NB4 (cell line): ENCODE measurements at places on chromosomes 5 and 9.

- peak; percentile 67 for DNase-seq
These were observed 2.9 kb downstream of the OR2S2 start for GRCh38 chr9:35954942-35955546.

GRCh38 chr9:131915181-131915580 lies 164.5 kb downstream of the MED27 start:
- no peak for DNase-seq

- DNase-seq, result no peak
These were observed 182.0 kb upstream of the MPDZ start for GRCh38 chr9:13461414-13461991.

DNA sequence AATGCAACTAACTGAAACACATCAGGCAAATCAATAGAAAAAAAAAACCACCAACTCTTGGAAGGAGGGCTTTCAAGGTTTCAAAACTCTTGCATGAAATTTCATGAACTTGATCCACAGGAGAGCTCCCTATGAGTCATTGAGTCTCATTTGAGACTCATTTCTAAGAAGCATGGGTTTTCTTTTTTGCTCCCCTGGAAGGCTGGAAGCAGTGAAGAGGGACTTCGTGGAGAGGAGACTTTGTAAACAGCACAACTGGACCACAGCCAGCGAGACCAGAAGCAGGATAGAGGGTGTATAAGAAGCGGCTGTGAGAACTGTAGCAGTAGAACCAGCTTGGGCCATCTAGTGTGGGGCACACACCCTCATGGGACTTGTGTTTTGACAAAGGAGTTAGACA lies 41.2 kb upstream of the RAPGEF1 start:
- peak; percentile 35 for DNase-seq

GRCh38 chr9:118990949-118991348 lies 378.3 kb downstream of the BRINP1 start:
- DNase-seq, result no peak

GRCh38 chr9:95115104-95115503 lies 202.4 kb downstream of the FANCC start:
- no peak for DNase-seq

GRCh38 chr5:145915970-145916638 lies 20.3 kb upstream of the SH3RF2 start:
- DNase-seq, result no peak

DNA sequence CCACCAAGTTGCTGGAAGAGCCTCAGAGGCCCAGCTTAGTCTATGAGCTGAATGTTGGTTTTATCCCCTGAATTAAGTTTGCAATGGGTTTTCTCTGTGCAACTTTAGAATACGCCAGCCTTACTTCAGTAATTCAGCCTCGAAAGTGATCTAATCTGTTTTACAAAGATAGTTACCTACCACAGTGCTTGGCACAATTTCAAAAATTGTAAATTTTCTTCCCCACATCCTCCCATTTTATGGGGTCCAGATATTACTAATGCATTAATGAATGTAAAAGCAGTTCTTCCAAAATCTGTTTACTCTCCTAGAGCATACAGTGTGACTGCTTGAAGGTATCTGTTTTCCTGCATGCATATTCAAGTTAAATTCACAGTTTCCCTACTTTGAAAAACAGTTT lies 172.6 kb downstream of the MAN2A1 start:
- no peak for DNase-seq

GRCh38 chr9:19028835-19029451 lies 4.1 kb downstream of the SAXO1 start:
- DNase-seq, result peak; percentile 79

GRCh38 chr5:121408778-121409177 lies 442.9 kb upstream of the FTMT start:
- DNase-seq, result no peak

DNA sequence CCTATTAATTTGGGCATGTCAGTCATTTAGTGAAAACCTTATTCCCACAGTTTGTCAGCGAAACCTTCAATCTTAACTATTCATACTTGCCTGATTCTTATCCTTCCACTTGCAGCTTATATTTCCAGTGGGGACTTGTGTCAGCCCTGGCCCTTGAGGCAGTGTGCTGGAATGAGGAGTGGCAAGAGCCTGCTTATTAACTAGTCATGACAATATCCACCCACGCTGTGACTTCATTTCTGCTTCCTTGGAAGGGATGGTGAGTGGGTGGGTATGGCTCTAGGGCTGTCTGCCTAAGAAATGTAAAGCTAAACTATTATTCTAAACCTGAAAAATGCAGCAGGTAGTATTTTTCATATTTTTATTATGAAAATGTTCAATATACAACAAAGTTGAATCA lies 34.0 kb upstream of the LURAP1L start:
- no peak for DNase-seq

DNA sequence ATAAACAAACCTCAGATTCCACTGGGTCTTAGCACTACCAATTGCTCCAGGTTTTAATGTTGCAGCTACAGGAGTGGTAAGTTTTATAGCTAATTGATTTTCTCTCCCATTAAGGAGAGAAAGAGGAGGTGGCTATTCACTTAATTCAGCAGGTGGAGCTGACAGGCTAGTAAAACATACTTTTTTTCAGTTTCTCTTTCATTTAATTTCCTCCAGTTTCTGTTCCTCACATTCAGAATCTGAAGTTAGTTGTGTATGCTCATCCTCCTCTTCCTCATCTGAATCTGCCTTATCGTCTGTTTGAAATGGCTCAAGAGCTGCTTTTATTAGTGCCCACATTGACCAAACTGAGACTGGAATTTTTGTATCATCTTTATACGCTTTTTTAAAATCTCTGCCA lies 98.0 kb downstream of the PLPPR1 start:
- DNase-seq, result no peak

DNA sequence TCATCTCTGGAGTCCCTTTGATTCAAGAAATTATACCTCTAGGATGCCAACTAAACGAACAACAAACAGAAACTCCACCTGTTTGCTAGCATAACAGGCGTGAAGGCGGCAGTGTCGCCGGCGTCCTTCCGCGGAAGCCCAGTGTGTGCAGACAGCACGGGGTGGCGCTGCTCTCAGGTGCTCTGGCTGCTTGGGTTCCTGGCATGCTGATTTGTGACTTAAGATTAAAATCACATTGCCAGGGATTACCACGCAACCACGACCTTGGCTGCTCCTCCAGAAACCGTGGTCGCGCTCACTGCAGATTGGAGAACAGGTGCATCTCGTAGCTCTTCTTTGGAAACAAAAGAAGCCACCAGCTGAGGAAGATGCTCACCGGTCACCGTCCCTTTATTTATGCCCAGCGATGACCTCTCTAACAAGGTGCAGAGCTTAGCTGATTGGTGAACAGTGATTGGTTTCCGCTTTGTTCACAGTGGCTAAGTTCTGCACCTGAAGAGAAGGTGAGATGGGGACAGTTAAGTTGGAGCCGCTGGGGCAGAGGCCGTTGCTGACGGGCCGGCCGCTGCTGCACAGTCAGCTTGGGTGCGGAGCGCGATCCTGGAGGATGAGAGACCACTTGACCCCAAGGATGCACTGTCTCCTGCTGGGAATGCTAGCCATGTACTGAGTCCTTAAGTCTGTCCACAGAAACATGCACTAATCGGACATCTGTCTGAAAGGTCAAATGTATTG lies 232.3 kb downstream of the FANCC start:
- no peak for DNase-seq

GRCh38 chr9:128406848-128407391 lies 13.7 kb upstream of the CERCAM start:
- peak; percentile 31 for DNase-seq

DNA sequence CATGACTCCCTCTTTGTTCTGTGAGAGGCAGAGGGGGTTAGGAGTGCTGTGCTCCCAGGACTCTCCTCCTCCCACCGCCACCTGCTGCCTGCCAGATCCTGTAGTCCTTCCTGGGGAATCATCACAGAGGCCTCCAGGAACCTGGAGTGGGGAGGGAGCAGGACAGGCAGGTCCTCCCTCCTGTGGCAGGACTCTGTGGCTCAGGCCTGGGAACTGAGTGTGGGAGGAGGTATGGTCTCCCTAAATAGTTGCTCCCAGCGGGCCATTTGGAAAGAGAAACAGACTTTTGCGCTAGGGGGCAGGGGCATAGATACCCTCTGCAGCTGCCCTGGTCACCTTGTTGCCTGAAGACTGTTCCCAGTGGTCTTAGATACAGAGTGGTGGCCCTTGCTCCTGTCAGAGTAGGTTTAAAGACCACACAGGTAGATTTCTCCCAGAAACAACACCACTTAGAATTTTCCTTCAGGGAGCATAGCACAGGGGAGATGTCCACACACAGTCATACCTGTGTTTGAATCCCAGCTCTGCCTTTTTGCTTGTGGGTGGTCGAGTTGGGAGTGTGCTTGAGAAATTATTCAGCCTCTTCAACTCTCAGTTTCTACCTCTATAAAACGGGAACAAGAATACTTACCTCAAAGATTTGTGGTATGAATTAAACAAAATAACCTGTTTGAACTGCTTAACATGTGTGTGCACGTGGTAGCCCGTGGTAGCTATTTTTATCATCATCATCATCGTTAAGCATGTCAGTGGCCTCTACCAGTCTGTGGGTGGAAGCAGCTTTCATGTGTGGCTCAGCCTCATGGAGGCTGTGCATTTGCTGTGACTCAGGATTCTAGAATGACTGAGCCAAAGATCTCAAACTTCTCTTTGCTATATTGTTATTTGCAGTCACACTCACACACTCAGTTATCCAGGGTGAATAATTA lies 55.8 kb downstream of the SLC22A5 start:
- DNase-seq, result peak; percentile 62

GRCh38 chr5:39214912-39215709 lies 4.3 kb downstream of the FYB1 start:
- no peak for DNase-seq

GRCh38 chr5:53826504-53826903 lies 266.1 kb downstream of the NDUFS4 start:
- DNase-seq, result no peak
